ENCODE measurements at places on chromosomes 3 and 15. TPM values are rescaled to one million over a fixed set of nuclear protein-coding genes. Genes with fewer than 3 reads are reported as not detected.

MASP1 gene
- total RNA-seq: 4.6 TPM

C15orf61 gene
- total RNA-seq: 3.9 TPM

DPPA2 gene
- total RNA-seq: not detected

SOX2 gene
- not detected for total RNA-seq

VGLL3 gene
- 1.1 TPM for total RNA-seq

MESP2 gene
- total RNA-seq: 0.15 TPM

ZNF660 gene
- total RNA-seq: 0.88 TPM

- DNase-seq: no peak
Measured at GRCh38 chr3:122576174-122576940, 1.1 kb upstream of the PARP15 start.

DNA sequence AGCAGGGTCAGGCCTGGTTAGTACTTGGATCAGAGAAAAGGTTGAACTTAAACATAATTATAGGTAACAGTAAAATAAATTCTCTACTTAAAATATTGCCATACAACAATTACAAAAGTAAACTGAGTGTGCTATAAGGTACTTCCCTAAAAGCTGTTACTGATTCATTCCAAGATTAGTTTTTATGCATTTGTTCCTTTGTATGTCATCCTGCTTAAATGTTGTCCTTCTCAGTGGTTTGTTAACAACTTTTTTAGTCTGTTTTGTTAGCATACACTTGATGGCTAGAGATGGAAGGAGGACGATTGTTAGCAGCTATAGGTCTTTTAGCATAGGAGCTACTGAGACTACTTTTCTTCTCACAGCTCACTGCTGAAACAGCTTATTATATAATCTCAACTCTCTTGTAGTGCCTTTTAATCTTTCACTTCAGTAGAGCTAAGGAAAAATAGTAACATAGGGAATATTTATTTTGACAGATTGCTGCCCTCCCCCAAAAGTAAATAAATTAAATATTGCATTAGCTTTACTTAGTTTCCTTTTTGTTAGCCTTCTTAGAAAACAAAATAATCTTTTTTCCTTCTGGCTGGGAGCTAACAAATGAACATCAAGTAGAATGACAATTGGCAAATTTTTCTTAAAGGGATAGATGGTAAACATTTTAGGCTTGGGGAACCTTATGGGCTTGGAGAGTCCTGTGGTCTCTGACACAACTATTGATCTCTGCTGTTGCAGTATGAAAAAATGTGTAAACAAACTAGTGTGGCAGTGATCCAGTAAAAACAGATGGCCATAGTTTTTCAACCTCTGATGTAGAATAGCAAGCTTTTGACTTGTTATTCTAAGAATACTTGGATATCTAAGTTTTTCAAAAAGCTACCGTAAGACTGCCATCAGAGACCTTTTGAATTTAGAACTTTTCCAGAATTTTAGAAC, 39.5 kb downstream of the USP8 start:
- DNase-seq: no peak

DNA sequence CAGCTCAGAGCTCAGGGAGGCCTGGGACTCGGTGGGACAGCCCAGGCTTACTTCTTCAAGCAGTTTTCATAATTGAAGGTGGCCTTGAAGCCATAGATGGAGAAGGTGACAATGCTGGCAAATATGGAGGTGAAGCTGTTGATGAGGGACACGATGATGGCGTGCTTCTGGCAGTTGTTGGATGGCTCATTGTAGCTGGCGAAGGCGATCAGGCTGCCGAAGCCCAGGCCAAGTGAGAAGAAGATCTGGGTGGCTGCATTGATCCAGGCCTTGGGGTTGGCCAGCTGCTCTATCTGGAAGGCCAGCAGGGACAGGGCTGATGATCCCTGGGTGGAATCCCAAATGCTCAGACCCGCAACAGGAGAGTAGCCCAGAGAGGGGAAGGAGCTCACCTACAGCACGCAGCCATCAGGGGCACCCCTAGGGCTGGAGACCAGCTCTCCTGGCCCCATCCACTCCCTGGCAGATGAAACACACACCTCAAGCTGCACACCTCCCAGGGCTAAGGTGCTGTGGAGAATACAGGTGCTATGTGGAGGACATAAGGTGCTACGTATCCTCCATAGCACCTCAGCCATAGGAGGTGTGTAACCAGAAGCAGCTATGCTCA, 25.1 kb downstream of the SLC6A20 start:
- DNase-seq: no peak

- DNase-seq: no peak
Measured at GRCh38 chr3:178500631-178501030, 35.6 kb upstream of the KCNMB2 start.

DNA sequence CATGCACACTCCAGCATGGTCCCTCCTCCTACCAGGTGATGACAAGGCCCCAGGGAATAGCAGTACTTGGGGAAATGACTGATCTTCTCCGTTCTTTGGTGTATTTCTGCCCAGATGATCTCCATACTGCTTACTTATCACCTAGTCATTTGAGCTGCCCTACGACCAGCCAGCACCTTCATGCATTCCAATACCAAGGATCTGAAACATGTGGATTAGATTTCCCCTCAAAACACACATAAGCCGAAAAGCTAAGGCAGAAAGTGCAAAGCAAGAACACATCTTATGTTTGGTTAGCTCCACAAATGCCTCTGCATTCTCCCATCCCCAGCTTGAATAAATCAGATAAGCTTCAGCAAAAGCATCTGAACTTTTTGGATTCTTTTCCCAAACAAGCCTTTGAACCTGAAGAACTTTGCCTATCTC, 64.8 kb upstream of the BCL6 start:
- DNase-seq: no peak

DNA sequence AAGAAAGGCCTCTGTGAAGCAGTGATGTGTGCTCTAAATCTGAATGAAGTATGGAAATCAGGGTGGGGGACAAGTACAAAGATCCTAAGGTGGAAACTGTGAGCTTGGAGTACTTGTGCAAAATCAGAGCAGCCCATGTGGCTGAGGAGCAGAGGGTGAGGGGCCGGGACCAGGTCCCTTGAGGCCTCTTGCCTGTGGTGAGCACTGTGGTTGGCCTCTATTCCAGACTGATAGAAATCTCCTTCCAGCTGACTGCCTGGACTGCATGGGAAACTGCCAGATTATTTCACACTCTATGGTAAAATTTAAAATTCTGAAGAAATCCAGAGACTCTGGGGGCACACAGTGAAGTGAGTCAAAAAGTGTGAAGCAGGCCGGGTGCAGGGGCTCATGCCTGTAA, 81.4 kb downstream of the TM4SF4 start:
- no peak for DNase-seq

- DNase-seq: no peak
Measured at GRCh38 chr3:116288485-116288884, 156.8 kb downstream of the LSAMP start.

- DNase-seq: no peak
Measured at GRCh38 chr3:195198426-195199346, 72.3 kb downstream of the XXYLT1 start.

- no peak for DNase-seq
Measured at GRCh38 chr3:10519236-10519635, 13.8 kb upstream of the ATP2B2 start.

DNA sequence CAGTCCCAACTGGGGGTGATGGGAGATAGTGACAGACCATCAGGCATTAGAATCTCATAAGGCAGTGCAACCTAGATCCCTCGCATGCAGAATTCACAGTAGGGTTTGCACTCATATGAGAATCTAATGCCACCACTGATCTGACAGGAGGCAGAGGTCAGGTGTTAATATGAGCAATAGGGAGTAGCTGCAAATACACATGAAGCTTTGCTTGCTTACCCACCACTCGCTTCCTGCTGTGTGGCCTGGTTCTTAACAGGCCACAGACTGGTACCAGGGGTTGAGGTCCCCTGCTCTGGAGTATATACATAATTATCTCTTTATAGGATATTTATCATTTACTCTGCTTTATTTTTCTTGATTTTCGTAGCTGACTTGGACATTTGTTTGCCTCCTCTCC, 36.0 kb upstream of the ZMAT3 start:
- DNase-seq: no peak
